EL (cell line): ENCODE measurements at places on chromosomes 5 and 9.

GRCh38 chr5:13632676-13633075 lies 311.8 kb downstream of the DNAH5 start:
- DNase-seq: peak; percentile 90

DNA sequence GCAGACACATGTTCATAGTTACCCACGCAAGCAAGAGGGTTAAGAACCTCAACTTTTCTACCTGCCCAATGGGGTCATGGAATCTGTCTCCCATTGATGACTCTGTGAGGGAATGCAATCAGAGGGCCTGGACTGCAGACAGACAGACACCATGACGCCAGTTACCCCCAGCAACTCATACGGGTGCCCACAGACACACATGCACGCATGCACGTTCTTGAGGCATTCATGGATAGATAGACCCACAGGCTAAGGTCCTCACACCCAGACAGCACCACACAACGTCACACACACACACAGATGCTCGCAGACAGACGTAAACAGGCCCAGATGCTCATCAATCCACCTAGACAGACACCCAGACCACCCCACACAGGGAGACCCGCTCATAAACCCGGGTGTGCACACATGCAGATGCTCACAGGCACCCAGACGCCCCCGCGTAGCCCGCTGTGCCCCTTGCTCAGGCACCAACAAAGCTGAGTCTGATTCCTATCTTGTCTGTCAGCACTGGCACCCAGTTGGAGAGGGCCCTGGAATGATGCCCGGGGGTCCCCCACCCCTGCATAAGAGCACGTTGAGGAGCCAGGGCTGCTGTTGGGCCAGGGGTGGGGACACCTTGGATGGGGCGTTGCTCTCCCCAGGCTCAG lies 23.6 kb downstream of the LHX2 start:
- DNase-seq: no peak

- no peak for DNase-seq
These were observed 54.0 kb upstream of the FCN1 start for GRCh38 chr9:134971696-134972095.

- peak; percentile 41 for DNase-seq
These were observed 175.3 kb upstream of the TBC1D2 start for GRCh38 chr9:98430535-98431292.

DNA sequence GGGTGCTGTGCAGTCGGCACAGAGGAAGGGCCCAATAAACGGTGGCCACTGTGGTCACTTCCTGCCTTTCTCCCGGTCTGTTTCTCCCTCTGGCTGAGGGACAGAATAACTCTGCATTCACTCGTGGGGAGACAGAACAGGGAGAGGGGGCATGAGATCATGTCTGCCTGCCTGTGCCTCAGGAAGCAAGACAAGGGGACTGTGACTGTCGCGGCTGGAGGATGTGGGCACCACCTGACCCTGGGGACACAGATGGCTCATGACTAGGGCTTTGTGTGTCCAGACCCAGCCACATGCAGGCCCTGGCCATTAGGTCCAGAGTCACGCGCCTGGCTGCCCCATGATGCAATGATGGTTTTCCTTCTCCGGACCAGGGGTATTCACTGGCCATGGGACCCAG lies 5.8 kb downstream of the TRUB2 start:
- DNase-seq: no peak

GRCh38 chr5:77743181-77743580 lies 33.0 kb downstream of the TBCA start:
- peak; percentile 61 for DNase-seq

DNA sequence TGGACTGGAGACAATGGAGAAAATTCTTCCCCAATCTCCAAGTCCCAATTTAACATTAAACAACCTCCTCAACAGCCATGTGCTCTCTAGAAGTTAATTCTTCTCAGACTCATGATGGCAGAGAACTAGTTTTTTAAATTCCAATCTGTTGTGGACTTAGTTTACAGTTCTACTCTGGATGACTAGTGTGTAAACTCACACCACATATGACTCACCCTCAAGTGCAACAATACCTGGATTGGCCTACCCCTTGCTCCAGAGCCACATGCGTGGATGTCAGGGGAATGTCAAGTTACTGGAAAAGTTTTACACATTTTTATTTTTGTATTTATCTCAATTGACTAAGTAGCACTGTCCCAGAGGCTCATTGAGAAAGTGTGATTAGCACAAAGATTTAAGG lies 136.0 kb upstream of the EFNA5 start:
- peak; percentile 43 for DNase-seq

GRCh38 chr5:19241690-19242089 lies 746.3 kb downstream of the CDH18 start:
- no peak for DNase-seq

GRCh38 chr9:93200989-93201334 lies 17.0 kb downstream of the WNK2 start:
- no peak for DNase-seq

DNA sequence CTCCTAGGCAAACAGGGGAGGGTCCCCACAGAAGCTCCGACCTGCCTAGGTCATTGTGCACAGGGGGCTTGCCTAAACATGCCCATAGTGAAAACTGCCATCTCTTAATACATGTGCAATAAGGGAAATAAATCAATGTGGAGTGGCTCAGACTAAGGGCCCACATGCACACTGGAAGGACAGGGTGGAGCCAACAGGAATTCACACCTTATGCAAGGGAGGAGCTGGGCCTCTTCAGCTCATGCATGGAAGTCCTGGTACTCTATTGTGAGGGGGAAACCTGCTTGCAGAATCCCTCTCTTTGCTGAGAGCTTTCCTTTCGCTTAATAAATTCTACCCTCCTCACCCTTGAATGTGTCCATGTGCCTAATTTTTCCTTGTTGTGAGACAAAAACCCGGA lies 815.8 kb downstream of the EFNA5 start:
- no peak for DNase-seq

GRCh38 chr5:6328173-6328572 lies 50.2 kb downstream of the MED10 start:
- peak; percentile 16 for DNase-seq

DNA sequence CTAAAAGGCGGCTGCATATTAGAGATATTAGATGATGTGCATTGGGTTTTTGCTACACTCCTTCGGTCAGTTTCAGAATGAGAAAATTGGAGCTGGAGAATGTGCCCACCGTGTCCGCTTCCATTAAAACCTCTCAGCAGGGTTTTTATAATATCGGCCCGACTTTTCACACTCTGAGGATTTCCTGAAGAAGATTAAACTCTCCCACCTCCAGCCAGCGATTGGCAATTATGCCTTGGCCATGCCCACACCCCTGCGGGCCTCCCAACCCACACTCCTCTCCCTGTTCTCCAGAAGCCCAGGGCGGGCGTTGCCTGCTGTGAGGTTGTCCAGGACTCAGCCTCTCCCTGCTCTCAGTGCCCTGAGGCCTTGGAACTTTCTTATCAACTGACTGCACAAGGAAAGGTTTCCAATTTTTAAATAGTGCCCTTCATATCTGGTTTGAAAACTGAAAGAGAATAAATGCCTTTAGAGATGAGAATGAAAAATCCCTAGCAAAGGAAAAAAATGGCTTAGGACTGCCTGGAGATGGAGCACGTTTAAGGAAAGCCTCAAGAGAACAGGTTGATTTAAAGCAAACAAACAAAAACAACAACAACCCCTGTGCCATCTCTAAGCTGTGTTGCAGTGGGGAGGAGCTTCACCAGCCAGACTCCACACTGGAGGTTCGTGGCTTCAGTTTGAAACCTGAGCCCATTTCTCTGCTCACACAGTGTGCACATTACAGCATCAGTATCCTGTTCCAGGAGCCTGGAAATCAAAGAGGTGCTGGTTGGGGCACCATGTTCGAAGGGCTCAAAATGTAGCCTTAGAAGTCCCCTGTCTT lies 292.9 kb downstream of the NSG2 start:
- DNase-seq: no peak
